ENCODE measurements at places on chromosomes 5 and 9. TPM values are rescaled to one million over a fixed set of nuclear protein-coding genes. Genes with fewer than 3 reads are reported as not detected.

- H3K36me3 ChIP-seq = no peaks in the 10 kb centered on the region
- no peaks in the 10 kb centered on the region for H3K27me3 ChIP-seq
- no peak overlapping the region for H3K4me3 ChIP-seq
- H3K27ac ChIP-seq = no peak overlapping the region
- no peaks in the 10 kb centered on the region for H3K4me1 ChIP-seq
- no peak for DNase-seq
Observed at GRCh38 chr5:100270023-100270771, 265.0 kb upstream of the FAM174A start.

INSL4 gene
- not detected for total RNA-seq

DNA sequence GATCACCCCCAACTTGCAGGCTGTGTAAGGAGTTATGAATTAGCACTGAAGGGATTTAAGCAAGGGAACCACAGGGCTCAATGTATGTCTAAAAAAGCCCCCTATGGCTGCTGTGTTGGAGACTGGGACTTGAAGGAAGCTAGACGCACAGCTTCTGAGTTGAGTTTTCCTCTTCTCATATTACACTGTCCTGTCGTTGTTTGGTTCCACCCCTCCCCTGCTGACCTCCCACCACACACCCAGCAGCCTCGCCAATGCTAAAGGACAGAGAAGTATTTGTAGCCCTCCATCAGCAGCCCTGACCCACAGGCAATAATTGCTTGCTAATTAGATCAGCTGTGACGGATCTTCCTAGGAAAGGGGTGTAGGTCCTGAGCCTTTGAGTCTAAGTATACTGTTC, 15.1 kb upstream of the CARTPT start:
- DNase-seq = no peak
- H3K36me3 ChIP-seq = no peaks in the 10 kb centered on the region
- no peak overlapping the region for H3K4me3 ChIP-seq
- no peak overlapping the region for H3K27ac ChIP-seq
- H3K4me1 ChIP-seq = no peaks in the 10 kb centered on the region

FOXD4L4 gene
- total RNA-seq = not detected

DNA sequence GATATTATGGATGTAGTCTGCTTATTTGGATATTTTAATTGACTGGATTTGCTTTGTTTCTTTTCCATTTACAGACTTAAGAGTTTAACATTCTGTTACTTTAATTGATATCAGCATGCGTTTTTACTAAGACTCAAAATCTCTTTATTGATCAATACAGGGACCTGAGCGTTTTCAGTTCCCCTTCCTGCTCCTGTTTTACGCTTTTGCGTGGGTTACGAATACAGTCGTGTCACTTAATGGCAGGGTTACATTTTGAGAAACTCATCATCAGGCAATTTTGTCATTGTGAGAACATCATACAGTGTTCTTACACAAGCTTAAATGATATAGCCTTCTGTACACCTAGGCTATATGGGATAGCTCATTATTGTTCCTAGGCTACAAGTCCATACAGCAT, 65.2 kb downstream of the PBX3 start:
- no peak for DNase-seq
- peaks cover 2% of the 10 kb centered on the region for H3K36me3 ChIP-seq
- no peak overlapping the region for H3K4me3 ChIP-seq
- H3K27me3 ChIP-seq = no peaks in the 10 kb centered on the region
- H3K27ac ChIP-seq = no peak overlapping the region

All from activated CD4-positive, alpha-beta T cell treated with anti-CD3 and anti-CD28 coated beads, Interleukin-2, amount 10 ng/mL, durations not matched to agents 24 days and 14 days (primary cell).